ENCODE measurements at places on chromosomes 6 and 20. TPM values are rescaled to one million over a fixed set of nuclear protein-coding genes. Genes with fewer than 3 reads are reported as not detected.

Gene AVP
- not detected for total RNA-seq

Gene BTN1A1
- not detected for total RNA-seq

Gene EFCAB8
- total RNA-seq, result not detected

Gene TREM1
- not detected for total RNA-seq

Gene RIOK1
- 13.1 TPM for total RNA-seq

Gene BTNL2
- not detected for total RNA-seq

Gene MYCT1
- 0.06 TPM for total RNA-seq

Gene PARD6B
- total RNA-seq, result 3.0 TPM

Gene AGER
- 1.7 TPM for total RNA-seq

Gene MOG
- total RNA-seq, result not detected

Gene CCN2
- total RNA-seq, result 27.8 TPM

Gene TTBK1
- total RNA-seq, result 0.03 TPM

Gene AIF1
- total RNA-seq, result not detected

Gene OPRM1
- total RNA-seq, result not detected

Gene ERVFRD-1
- total RNA-seq, result not detected

Gene OARD1
- total RNA-seq, result 19.4 TPM

Gene ADGRG6
- 47.1 TPM for total RNA-seq

Gene TINAG
- total RNA-seq, result 0.08 TPM

Gene MACROD2
- total RNA-seq, result 1.1 TPM

Gene HUS1B
- total RNA-seq, result 0.18 TPM

Measured in A549 treated with CpdA at 1 μM for 4 hours (cell line).